ENCODE measurements at places on chromosomes 12 and 14.

DNA sequence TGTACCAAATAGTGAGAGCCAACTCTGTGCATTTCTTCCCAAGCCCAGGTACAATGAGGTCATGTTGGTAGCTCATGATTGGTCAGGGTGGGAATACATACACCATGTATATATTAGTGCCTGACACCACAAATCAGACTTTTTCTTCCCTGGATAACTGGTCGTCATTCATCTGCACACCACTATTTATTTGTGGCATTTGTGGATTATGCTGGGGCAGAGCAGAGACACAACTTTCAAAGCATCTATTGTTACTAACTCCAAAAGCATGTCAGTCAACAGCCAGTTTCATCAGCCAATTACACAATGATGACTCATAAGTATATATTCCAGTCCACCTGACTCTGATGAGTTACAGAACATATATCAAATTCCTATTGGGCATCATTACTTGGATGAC lies 181.7 kb downstream of the ADAMTS20 start:
- DNase-seq, result no peak

DNA sequence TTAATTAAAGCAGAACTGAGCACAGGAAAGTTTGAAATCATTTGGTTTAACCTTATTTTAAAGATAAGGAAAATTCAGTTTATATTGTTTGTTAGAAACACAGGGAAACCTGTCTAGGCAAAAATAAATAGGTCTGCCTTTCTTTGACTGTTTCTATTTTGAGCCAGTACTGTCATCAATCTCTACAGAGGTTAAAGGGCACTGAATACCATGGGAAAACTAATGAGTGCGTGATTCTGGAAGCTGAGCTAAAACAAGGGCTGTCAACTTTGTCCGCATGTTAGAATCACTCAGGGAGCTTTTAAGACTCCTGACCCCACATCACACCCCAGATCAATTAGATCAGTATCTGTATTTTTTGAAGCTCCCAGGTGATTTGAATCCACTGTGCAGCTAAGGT lies 38.8 kb downstream of the NOPCHAP1 start:
- DNase-seq, result no peak

DNA sequence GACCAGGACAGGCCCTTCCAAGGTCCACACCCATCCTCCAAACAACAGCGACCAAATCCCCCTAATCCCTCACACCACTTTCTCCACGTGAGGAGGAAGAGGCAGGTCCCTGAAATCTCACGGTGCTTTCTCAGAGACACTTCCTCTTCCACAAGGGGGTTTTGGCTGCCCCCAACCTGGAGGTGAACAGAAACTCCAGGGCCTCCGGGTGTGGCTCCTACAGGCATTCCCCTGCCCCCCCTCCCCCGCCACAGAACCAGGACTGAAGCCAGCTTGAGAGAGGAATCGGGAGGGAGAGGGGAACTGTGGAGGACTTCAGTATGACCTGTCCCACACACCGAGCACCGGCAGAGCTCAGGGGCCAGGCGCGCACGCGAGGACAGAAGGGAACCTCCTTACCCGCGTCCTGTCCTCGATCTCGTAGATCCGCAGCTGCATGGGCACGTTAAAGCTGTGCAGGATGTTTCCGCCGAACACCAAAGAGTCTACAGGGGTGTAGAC lies 60.2 kb downstream of the KDM2B start:
- no peak for DNase-seq

GRCh38 chr12:123444092-123445026 lies 7.9 kb upstream of the RILPL2 start:
- DNase-seq, result no peak

- no peak for DNase-seq
Measured at GRCh38 chr14:78005325-78005724, 164.8 kb upstream of the NRXN3 start.

- no peak for DNase-seq
Measured at GRCh38 chr12:101857043-101857558, 20.3 kb upstream of the DRAM1 start.

DNA sequence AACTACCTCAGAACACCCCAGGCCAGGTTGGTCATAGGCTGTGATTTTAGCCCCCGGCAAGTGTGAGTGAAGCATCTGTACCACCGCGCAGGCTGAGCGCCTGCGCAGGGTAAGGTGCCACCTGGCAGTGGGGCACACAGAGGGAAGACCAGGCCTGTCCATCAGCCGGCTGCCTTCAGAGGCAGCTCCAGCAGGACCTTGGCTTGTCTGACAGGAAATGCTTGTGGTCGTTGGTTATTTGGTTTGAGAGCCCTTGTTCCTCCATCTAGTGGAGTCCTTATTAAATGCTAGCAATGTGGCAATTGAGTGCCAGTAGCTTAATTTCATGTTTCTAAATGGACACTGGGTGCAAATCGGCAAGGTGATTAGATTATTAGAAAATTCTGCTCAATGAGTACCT lies 27.5 kb downstream of the SLC25A29 start:
- peak; percentile 18 for DNase-seq

DNA sequence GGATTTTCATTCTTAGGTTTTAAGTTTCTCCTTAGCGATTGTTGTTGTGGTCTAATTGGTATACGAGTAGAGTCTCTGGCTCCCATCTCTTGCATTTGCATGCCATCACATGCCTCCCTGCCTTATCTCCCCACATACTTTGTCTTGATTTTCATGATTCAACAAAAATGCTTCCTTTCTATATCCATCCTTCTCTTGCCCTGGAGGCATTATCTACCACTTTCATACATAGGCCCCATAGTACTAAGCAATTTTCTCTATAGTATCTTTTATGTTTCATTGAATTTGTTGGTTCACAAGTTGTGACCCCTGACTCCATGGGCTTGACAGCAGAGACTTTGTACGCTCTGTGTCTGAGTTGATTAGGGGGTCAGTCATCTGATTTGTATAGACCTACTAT lies 226.1 kb downstream of the ACSS3 start:
- DNase-seq, result no peak

- DNase-seq, result no peak
Measured at GRCh38 chr12:87509237-87509820, 519.9 kb downstream of the C12orf50 start.

DNA sequence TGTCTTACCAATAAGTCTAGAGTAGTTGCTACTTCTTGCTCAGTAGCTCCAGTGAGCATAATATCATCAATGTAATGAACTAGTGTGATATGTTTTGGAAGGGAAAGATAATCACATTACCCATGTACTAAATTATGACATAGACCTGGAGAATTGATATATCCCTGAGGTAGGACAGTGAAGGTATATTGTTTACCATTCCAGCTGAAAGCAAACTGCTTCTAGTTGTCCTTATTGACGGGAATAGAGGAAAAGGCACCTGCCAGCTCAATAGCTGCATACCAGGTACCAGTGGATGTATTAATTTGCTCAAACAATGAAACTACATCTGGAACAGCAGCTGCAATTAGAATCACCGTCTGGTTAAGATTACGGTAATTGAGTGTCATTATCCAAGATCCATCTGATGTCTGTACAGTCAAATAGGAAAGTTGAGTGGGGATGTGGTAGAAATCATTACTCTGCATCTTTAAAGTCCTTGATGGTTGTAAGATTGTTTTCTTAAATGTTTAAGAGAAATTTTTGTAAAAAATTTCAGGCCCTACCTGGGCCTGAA lies 100.0 kb upstream of the ARHGAP5 start:
- DNase-seq, result no peak

GRCh38 chr14:102777711-102778337 lies 575 bp downstream of the TRAF3 start:
- DNase-seq, result no peak

GRCh38 chr12:15532364-15532977 lies 210.2 kb downstream of the PTPRO start:
- DNase-seq, result peak; percentile 70

- peak; percentile 41 for DNase-seq
Measured at GRCh38 chr12:6465467-6466183, 4.9 kb downstream of the VAMP1 start.

- DNase-seq, result no peak
Measured at GRCh38 chr12:106301241-106301610, 1.3 kb upstream of the TCP11L2 start.

DNA sequence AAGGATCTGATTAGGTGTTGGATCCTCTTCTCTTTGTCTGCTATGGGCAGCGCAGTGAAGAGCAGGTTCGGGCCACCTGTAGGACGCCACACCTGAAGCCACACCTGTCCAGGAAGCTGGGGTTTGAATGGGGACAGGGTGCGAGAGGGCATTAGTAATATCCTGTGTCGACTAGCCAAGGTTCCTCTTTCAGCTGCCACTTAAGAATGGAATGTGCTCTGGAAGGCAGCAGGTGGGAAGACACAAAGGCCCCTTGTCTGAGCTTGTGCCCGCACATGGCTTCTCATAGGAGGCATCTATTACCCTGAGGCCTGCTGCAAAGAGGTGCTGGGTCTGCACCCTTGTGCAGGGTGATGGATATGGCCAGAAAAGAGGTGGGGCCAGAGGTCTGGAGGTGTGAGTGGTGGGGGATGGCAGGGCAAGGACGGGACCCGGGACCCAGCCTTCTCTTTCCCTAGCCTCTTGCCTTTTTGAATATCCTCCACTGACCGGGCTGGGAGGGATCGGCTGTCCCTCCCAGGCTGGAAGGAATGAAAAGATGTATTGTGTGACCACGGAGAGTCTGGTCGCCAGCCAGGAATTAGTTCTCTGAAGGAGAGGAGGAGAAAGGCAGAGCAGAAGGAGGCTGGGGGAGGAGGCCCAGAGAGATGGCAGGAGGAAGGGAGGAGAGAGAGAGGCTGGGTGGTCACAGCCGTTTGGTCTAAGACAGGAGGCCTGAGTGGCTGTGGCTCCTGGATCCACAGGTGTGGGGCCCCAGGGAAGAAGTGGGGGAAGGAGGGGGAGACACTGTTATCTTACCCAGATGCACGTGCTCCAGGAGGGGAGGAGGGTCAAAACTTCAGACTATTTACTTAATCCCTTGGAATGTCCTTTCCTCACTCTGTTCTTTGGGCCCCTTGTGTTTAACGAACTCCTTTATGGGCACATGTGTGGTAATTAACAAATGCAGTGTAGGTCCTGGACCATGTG lies 101.5 kb downstream of the SMOC1 start:
- no peak for DNase-seq

GRCh38 chr12:15276088-15276698 lies 46.1 kb upstream of the PTPRO start:
- DNase-seq, result no peak

DNA sequence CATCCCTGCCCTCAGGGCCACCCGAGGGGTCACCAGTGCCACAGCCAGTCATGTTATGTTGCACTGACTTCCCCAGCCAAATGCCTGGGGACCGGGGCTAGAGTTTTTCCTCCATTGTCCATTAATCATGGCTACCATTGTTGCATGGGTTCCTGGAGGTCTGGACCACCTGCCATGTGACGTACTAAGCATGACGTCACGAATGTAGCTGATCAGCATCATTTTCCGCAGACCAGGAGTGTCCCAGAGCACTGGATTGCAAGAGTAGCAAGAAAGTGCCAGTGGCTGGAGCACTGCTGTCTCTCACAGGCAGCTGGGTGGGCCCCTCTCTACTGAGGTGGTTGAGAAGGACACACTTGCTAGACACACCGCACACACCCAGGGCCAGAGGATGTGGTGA lies 6.9 kb upstream of the C14orf180 start:
- DNase-seq, result no peak

DNA sequence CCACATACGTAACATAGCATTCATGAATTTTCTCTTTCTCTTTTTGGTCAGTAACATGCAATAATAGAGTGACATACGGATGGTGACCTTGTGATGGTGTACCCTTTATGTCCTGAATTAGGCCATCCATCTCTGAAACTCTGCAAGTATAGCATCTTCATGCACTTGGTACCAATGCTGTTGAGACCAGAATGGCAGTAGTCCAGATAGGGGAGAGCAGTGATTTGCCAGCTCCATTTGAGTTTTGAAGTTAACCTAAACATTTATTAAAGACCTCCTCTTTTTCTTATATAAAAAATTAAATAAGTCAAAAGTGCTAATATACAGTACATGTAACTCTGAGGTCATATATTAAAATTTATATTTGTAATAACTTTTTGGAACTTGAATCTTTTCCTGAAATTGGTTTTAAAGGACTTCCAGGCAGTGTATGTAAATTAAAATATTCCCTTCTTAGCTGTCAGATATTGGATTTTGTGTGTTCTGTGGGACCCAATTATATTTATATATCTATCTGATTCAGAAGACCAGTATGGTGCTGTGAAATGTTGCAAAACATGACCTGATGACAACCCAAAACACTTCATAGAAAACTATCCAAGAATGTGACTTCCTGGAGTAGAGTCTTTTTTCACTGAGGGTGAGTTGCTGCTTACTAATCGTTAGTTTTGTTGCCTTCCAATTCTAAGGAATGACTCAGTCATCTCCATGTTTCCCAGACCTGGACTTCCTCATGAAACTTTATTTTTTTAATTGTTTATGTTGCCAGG lies 3.5 kb downstream of the ELK3 start:
- no peak for DNase-seq

DNA sequence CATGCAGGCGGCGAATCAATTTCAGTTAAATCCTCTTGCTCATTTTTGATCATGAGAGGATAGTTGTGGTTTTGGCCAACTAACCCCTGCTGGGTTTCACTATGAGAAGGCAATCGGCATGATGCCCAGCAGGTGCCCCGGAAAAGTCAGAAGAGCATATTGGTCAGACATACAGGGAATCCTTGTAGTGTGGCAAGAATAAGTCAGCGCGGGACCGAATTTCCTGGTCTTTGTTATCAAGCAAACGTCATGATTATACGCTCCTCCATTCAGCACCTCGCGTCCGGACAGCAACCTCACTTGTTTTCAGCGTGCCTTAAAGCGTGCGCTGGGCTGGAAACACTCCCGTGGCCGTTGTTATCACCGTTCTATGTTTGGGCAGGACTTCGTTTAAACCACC lies 1.8 kb downstream of the TBC1D30 start:
- DNase-seq, result no peak

- DNase-seq, result no peak
Measured at GRCh38 chr12:129844662-129845220, 59.1 kb downstream of the TMEM132D start.

DNA sequence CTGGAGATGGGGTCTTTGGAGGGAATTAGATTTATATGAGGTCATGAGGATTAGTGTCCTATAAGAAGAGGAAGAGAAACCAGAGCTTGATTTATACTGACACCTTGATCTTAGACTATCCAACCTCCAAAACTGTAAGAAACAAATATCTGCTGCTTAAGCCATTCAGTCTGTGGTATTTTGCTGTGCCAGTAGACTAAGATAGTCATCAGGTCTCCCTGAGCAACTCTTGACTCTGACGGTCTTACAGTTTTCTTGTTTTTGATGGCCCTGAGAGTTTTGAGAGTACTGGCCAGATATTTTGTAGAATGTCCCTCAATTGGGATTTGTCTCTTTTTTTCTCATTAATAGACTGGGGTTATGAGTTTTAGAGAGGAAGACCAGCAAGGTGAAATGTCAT lies 51.7 kb downstream of the TSHR start:
- no peak for DNase-seq

- no peak for DNase-seq
Measured at GRCh38 chr12:94593822-94594442, 56.4 kb downstream of the TMCC3 start.

All from CD4-positive, alpha-beta T cell treated with Interleukin-1 beta for 1 hour (primary cell).